Lung microvascular endothelial cell (primary cell): ENCODE measurements at places on chromosomes 2 and 18.

DNA sequence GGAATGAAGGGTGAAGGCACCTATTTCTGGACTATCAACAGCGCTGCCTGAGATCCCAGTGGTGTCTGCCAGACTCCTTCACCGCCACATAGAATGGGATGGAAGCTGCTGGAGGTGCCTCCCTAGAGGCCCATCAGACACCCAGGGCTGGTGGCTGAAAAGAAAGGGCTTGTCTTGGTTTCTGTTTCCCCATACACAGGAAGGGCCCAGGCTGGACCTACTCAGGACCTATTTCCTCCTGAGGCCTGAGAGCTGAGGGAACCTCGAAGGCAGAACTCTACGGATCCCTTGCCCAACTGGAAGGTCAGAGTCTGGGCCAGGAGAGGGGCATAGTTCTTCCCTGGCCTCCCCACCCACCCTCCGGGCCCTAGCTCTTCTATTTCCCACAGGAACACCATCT lies 2.9 kb upstream of the CLEC4F start:
- DNase-seq: no peak

DNA sequence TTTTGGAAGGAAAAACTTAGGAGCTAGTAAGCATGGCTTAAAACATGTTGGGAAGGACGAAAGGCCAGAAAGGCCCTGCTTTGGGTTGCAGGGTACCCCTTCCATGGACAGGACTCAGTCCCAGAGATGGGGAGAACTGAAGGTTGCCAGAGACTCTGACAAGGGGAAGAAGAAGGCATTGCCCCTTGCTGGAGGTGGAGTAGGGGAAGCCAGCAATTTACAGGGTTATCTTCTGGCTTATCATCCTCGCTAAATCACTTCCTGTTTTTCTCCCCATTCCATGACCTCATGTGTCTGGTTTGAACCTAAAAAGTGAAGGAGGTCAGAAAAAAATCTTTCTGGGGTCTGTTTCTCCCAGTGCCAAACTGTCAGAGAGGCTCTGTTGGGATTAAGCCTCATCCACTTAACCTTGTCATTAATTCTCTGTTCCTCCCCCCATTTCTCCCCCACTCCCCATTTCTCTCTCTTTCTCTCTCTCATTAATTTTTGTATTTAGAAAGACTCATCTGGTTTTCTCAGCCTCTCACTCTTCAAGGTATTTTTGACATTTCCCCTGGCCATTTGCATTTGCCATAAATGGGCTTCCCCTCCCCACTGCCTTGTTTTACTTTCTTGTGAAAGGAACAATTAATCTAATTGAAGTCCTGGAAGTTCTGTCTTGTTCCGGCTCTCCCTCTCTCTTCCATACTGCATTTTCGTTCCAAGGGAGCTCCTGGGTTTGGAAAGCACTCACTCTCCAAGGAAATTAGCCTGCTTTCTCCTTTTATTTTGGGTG lies 17.4 kb downstream of the NRP2 start:
- no peak for DNase-seq

GRCh38 chr18:36350839-36351469 lies 53.4 kb downstream of the FHOD3 start:
- DNase-seq: no peak

DNA sequence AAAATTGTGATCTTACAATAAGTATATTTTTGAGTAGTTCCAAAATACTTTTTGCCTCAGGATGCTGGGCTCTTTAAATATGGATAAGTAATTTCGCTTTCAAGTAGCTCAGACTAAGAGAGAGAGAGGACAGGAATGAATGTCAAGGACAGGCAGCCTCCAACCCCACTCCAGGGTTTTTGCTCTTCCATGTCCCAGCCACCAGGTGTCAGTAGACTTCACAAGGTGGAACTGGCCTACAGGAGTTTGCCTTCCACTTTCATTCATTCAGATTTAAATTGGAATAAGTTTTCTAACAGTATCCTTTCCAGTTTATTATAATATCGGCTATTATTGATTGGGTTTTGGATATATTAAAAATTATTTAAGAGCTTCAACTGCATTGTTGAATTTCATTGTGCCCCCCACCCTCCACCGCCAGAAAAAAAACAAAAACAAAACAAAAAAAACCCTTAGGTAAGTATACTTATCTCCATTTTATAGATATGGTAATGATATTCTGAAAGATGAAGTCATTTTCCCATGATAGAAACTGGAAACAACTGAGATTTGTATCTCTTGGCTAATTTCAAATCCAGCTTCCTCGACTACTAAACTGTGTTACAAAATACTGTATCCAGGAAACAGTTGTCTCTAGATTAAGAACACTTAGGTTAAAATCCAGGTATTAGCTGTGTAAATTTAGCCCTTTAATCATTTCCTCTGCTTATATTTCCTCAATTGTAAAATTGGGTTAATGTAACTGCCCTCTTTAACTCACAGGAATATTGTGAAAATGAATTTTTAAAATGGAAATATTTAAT lies 793.1 kb downstream of the ERBB4 start:
- DNase-seq: peak; percentile 73

DNA sequence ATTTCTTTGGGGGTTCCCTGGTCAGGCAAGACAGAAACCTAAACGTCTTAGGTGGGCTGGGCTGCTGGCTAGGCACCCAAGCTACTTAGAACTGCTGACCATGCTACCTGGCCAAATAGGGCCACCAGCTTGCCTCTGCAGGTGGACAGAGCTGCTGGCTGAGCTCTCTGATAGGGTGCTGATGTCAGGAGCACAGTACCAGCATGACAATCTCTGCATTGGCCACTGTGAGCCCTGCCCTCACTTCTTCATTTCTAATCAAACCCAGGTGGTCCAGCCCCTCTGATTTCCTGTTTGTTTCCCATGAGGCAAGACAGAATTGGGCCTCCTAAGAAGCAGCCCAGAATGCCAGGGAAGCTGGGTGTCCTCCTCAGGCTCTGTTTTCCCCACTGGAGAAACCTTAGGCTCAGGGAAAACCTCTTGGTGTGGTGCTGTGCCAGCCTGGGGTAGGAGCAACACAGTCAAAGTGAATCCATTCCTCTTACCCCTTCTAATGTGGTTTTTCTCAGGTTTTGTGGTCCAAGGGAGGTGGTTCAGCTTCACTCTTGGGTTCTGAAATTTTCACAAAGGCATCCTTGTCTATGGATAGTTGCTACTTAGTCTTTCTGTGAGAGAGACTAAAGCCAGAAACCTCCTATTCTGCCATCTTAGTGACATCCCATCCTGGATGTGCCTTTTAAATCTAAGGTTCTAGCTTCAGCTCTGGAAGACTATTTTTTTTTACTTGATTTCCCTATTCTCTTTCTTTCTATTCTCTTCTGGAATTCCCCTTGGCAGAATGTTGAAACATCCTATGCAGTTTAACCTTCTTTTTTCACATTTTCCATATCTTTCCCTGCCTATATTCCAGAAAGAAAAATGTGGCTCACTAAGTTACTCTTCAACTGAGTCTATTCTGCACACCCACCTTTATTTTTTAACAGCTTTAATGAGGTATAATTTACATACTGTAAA lies 15.2 kb downstream of the SP100 start:
- DNase-seq: no peak
